T follicular helper cell (primary cell): ENCODE measurements at places on chromosomes 4 and X.

- DNase-seq: no peak
These were observed 110.1 kb upstream of the VEGFC start for GRCh38 chr4:176902710-176903323.

DNA sequence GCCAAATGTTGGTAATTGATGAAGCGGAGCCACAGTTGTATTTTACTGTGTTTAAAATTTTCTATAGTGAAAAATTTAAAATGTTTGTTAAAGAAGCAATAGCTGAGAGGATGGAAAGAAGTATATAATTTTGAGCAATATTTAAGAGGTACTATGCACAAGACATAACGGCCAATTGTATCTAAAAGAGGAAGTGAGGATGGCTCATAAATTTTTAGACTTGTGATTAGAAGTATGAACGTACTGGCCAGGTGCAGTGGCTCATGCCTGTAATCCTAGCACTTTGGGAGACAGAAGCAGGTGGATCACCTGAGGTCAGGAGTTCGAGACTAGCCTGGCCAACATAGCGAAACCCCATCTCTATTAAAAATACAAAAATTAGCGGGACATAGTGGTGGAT, 12.7 kb upstream of the HHIP start:
- no peak for DNase-seq

- no peak for DNase-seq
These were observed 19.5 kb upstream of the GALNTL6 start for GRCh38 chr4:171793723-171794122.

DNA sequence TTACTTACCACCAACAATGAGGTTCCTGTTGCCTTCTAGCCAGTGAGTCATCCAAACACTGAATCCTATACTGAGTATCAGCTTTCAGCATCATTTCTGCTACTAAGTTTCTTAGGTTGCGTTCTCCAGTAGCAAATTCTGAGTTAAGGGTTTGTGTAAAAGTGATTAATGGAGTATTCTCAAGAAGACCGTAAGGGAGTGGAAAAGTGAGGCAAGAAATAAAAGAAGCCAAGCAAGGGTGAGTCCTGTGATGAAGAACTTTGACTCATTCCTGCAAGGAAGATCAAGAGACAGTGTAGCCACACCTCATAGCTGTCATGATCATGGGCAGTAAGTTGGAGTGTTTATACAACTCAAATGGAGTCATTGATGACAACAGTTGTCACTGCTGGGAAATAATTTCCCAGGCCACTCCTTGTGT, 446.2 kb downstream of the RAPGEF2 start:
- no peak for DNase-seq

- no peak for DNase-seq
These were observed 42.0 kb downstream of the CENPE start for GRCh38 chr4:103156106-103156505.

- DNase-seq: no peak
These were observed 18.9 kb downstream of the TMPRSS11E start for GRCh38 chr4:68466185-68466584.

DNA sequence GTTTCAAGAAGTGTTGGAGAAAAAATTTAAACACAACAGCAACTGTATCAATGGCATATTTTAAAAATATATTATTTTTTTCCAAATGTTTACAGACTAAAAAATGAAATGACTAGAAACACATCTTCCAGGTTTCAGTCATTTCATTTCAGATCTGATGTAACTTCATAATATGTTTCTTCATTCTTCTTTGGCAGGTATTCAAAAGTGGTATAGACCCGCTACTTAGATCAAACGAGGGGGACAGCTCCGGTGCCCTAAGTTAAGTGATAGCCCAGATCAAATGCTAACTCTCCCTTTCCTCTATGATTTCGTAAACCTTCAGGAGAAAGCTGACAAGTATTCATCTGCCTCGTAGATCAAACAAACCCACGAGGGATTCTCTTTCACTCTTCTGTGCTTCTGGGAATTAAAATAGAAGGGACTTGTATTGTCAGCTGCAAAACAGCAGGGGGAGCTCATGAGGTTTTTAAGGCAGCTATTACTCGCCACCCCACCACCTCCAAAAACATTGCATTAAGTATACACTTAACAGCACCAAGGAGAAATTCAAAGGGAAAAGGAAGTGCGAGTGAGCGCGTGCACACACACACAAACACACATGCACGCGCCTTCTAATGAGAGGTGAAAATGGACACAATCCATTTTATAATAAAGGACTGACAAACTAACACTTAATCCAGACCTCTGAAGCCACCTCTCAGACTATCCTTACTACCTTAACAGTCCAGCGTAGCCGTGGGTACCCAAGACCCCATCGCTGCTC, 21.4 kb downstream of the HELT start:
- DNase-seq: peak; percentile 18

- DNase-seq: peak; percentile 4
These were observed 93.2 kb downstream of the WFS1 start for GRCh38 chr4:6362896-6363295.

DNA sequence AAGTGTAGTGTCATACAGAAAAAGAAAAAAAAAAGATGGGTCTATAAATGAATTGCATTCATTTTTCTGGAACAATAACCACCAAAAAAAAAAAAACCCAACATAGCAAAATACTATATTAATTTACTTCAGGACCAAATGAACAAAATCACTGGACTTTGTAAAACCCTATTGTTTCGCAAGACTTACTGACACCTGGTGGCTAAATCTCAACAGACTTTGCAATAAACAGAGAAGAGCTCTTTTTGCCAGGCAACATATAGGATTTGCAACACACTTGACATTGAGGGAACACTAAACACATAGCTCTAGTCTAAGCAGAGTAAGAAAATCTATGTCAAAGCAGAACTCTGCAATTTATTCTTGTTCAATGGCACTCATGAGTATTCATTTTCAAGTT, 990.2 kb downstream of the STPG2 start:
- no peak for DNase-seq

DNA sequence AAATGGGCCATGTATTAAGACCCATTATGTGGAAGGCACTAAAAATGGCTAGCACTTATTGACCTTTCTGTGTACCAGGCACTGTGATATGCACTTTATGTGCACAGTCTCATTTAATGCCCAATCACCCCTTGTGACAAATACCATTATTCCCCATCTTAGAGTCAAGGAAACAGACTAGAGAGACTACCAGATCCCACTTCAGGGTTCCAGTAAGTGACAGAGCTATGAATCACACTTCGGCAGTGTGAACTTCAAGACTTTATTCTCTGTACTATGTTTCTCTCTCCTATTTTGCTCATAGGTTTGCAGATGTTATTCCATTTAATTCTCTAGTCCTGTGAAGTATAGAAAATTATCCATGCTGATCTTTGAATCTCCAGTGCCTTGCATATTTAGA, 107.0 kb downstream of the NFKB1 start:
- no peak for DNase-seq

DNA sequence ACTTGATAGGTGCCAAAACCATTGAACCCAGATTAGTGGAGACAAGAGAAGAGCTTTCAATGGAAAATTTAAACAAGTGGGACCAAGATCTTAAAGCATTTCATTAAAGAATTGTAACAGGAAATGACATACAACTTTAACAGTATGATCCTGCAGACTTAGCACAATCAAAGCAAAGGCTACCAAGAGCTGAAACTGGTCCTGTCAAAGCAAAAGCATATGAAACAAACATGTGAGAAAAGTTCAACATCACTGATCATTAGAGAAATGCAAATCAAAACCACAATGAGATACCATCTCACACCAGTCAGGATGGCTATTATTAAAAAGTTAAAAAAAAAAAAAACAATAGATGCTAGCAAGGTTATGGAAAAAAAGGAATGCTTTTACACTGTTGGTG, 425.6 kb downstream of the IL1RAPL1 start:
- DNase-seq: no peak

DNA sequence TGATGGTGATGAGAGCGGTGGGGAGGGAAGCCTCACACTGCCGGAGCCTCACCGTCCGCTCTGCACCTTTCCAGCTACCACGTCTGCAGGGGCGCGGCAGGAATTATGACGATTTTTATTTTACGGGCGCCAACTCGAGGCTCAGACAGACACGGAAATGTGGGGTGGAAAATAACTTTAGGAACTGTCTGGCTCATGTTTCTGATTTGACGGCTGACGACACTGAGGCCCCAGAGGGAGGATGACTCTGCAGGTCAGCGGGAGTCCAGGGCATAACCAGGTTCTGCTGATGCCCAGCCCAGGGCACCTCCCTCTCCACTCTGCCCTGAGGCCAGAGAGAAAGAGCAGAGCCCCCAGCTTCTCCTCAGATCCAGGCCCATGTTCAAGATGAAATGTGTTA, 43.9 kb downstream of the C4orf50 start:
- DNase-seq: no peak

DNA sequence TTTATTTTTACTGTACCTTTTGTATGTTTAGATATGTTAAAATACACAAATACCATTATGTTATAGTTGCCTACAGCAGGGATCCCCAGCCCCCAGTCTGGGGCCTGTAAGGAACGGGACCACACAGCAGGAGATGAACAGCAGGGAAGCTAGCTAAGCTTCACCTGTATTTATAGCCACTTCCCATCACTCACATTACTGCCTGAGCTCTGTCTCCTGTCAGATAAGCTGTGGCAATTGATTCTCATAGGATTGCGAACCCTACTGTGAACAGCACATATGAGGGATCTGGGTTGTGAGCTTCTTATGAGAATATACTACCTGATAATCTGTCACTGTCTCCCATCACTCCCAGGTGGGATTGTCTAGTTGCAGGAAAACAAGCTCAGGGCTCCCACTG, 73.9 kb downstream of the BMPR1B start:
- no peak for DNase-seq

GRCh38 chr4:128590034-128590740, 219.3 kb upstream of the JADE1 start:
- no peak for DNase-seq

- DNase-seq: no peak
These were observed 5.5 kb downstream of the MED14 start for GRCh38 chrX:40729598-40730584.
